Activated CD4-positive, alpha-beta T cell treated with anti-CD3 and anti-CD28 coated beads for 1 hour (primary cell): ENCODE measurements at places on chromosomes 5 and 9.

DNA sequence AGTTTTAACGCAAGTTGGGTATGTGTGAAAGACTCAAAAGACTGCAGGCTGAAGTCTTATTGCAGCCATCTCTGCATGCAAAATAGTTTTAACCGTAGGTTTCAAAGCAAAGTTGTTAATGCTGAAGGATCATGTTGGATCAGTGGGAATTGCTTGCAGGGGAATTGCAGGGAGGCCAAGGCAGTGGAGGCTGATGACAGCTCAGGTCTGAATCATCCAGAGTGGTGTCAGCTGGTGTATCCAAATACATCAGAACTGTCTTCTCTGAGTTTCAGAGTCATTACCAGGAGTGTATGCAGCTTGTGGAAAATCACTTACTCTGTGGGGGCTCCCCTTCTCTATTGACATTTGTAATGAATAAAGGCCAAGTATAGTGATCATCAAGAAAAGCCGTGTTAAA is 435.7 kb downstream of the SH3GL2 start:
- DNase-seq: no peak

DNA sequence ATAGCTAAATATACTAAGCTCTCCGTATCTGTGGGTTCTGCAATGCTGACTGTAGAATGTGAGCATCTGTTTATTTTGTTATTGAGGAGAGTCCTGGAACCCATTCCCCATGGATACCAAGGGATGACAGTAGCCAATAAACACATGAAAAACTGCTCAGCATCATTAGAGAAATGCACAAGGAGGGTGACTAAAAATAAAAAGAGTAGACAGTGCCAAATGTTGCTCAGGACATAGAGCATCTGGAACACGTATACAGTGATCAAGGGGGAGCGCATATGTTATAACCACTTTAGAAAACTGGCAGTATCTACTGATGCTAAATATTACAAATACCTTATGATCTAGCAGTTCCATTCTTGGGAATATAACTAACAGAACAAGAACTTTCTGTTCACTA is 31.0 kb downstream of the MARCHF6 start:
- DNase-seq: no peak

DNA sequence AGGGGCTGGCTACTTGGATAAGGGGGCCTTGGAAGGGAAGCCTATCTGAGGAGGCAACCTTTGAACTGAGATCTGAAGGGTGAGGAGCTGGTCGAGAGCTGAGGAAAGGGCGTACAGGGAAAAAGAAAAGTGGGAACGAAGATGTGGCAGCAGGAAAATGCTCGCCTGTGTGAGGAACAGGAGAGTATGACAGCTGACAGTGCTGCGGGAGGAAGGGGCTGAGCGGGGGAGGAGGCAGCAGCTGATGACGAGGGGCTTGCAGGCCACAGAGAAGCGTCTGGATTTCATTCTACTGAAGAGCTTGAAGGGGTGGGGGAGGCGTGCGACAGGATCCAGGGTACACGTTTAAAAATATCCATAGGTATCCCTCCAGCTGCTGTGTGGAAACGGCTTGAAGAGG is 28.9 kb downstream of the SH3PXD2B start:
- DNase-seq: no peak

DNA sequence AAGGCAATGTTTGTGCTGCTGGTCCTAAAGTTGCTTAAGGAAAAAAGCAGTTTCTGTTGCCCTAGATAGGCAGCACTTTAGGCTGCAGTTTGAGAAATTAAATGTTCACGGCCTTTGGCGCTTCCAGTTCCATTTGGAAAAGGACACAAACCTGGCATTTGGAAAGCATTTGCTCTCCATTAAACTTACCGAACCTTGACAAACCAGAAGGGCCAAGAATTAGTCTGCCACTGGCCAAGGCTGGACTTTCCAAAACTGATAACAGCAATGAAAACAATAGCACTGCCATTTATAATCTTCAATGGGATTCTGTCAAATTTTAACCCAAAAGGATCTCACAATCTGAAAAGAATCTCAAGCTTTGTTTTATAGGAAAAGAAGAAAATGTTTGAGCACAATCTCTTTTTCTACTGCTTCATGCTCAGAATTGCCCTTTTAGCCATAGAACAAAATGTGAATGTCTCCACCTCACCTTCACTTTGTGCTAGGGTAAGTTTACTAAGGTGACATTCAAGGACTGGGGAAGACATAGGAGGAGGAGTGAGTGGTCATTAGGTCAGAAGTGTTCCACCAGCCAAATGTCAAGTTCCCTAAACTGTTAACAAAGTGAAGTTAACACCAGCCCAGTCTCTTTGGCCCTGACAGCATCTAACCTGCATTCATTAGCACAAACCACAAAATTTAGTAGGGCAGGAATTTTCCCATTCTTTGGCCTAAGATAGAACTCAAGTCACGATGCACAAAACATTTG is 583.4 kb upstream of the DMAC1 start:
- no peak for DNase-seq

GRCh38 chr5:14777932-14778791 is 93.4 kb downstream of the ANKH start:
- DNase-seq: no peak

- DNase-seq: no peak
Observed at GRCh38 chr9:127102176-127102575, 20.3 kb downstream of the ANGPTL2 start.

DNA sequence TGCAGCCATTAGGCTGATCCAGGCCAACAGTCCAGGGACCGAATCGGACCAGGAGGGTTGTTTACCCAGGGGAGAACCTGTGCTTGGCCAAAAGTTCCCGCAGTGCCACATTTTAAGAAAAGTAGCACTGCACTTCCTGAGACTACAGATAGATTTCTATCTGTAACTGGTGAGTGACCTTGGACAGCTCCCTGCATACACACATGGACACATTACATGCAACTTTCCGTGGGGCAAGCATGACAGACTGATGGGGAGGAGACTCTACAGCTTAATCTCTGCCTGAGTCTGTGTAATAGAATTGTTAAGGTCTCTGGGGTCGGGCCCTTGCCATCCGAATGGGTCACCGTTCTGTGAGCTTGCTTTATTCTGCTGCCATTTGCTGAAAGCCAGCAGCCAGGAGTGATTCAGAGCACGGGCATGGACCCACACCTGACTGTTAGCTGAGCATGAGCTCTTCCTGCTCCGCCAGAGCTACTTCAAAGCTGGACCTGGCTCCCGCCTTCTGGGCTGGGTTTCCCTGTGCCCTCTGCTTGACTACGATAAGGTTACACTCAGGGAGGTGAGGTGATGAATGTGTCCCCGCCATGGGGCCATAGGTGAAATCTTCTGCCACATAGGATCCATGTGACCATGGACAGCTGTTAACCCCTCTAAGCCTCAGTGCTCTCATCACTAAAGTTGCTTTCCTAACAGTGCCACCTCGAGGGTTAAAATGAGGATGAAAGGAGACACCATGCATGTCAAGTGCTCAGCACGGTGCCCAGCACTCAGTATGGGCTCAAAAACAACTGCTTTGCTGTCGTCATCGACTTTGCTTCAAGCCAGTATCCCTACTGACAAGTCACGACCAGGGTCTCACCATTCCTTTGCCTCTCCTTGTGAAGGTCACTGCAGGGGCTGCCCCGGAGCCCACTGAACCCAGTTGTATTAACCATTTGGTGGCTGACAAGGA is 200.0 kb downstream of the MELK start:
- DNase-seq: no peak

- peak; percentile 20 for DNase-seq
Observed at GRCh38 chr5:142151436-142152383, 43.1 kb downstream of the NDFIP1 start.

- DNase-seq: no peak
Observed at GRCh38 chr9:130124085-130124860, 47.9 kb upstream of the NCS1 start.
